GM23248 (cell line): ENCODE measurements at places on chromosomes 6 and 20. TPM values are rescaled to one million over a fixed set of nuclear protein-coding genes. Genes with fewer than 3 reads are reported as not detected.

DNA sequence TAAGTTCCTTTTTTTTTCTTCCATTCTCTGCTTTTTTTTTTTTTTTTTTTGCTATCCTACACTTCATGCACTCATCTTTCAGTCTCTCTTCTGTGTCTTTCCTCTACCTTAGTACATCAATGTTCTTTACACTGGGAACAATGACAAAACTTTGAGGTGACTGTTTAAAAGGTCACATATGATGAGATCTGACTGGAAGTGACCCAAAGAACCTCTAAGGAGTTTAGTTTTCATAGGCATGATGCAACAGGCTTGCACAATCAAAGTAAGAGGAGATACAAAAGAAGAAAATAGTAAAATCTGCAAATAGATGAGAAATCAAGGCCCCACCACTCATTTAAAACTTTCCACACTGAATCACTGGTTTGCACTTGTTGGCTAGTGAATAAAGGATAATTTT is 840.8 kb downstream of the TBC1D32 start:
- DNase-seq = no peak

GRCh38 chr20:53579581-53580375 is 13.9 kb downstream of the ZNF217 start:
- DNase-seq = peak; percentile 85

- DNase-seq = peak; percentile 41
These were observed 82.4 kb upstream of the TCF21 start for GRCh38 chr6:133806382-133807140.

GRCh38 chr20:56778765-56779195 is 149.7 kb downstream of the TFAP2C start:
- no peak for DNase-seq

GRCh38 chr6:24865161-24865560 is 66.4 kb upstream of the ARMH2 start:
- no peak for DNase-seq

GRCh38 chr6:41336824-41337223 is 1.4 kb downstream of the NCR2 start:
- no peak for DNase-seq

DNA sequence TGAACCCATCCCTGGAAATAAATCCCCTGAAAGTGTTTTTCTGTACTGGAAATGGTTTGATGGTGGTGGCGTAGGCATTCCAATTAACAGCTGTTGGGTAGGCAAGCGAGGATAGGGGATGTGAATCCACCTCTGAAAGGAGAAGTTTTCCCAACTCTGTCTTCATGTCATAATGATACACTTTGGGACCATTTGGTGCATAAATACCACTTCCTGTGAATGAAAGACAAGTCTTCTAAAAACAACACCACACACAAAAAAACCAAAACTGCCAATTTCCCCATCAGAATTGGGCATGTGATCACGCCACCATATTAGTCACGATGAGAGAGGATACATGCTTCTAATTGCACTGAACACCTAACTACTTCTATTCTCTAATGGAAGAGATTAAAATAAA is 6.4 kb downstream of the VNN2 start:
- DNase-seq = no peak

- no peak for DNase-seq
These were observed 360.6 kb upstream of the MAP3K7 start for GRCh38 chr6:90947184-90948064.

DNA sequence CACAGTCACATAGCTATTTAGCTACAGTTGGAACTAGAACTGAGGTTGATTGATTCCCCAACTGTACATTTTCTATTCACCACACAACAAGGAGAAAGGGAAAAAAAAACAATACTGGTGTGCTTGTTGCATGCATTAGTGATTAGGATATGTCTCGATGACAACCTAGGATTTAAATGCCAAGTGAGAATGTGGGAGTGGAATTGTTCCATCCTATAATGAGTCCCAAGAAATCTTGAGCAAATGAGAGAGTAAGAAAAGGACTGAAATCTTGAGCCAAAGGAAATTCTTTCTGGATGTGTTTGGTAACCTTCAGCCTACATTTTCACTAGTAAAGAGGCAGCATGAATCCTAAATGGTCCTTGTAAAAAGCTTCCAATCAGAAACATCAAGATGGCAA is 232.7 kb downstream of the HIVEP2 start:
- peak; percentile 22 for DNase-seq

- DNase-seq = peak; percentile 19
These were observed 169.9 kb downstream of the QRSL1 start for GRCh38 chr6:106799031-106799894.

DNA sequence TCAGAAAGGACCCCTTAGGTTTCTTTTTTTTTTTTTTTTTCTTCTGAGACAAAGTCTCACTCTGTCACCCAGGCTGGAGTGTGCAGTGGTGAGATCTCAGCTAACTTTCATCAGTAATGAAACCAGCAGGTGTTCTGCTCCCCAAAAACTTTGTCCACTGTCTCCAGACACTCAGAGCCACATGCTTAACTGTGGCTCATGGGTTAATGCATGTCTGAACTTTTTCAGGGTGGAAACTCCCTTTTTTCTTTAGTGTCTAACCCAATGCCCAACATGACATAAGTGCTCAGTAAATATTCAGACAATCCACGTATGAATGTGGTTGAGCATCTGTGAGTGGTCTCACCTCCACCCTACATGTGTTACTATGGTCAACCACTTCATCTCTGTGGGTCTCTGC is 45.4 kb downstream of the MYB start:
- no peak for DNase-seq

- DNase-seq = peak; percentile 65
These were observed 40.0 kb downstream of the NOL4L start for GRCh38 chr20:32544893-32545840.

GRCh38 chr6:152821525-152821924 is 70.9 kb downstream of the VIP start:
- peak; percentile 0 for DNase-seq

DNA sequence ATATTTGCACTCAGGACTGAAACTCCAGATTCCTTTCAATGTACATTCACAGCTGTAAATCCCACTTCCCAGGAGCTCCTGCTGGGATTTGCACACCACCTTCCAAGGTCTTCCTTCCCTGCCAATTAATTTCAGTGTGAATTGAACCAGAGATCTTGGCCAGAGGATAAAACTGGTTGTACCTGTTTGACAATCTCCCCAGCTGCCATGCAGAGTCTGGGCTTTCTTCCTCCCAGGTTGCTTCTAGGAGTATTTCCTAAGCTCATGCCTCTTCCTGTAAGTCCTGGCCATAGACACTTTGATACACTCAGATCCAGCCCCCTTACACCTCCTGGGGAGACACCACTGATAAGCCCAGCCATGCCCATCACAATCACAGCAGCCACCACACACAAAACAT is 15.6 kb downstream of the MAFB start:
- no peak for DNase-seq

- no peak for DNase-seq
These were observed 37.5 kb upstream of the KLHL31 start for GRCh38 chr6:53703047-53703446.

DNA sequence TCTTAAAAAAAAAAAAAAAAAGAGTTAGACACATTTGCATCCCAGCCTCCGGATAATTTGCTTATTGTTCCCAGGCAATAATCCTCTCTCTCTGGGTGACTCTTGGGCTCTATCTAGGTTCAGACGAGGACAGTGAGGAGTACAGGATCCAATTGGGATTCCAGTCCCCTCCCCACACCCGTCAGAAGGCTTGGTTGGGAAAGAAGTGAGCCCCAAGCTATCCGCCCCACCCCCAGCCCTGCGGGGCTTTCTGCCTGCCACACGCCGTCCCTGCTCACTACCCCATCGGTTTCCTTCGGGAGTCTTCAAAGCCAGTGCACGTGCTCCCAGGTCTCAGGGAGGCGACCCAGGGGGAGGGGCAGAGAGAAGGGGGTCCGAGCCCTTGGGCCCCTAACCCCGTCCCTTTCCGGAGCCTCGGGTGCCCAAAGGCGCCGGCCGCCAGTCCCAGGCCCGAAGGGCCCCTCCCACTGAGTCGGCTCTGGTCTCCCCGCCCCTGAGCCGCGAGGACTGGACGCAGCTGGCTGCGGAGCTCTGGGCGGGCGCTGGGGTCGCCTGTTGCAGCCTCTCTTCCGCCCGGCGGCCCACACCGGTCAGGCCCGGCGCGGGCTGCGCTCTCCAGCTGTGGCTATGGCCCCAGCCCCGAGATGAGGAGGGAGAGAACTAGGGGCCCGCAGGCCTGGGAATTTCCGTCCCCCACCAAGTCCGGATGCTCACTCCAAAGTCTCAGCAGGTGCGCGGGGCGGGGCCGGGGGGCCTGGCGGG is 2.5 kb downstream of the MYMX start:
- peak; percentile 73 for DNase-seq

DNA sequence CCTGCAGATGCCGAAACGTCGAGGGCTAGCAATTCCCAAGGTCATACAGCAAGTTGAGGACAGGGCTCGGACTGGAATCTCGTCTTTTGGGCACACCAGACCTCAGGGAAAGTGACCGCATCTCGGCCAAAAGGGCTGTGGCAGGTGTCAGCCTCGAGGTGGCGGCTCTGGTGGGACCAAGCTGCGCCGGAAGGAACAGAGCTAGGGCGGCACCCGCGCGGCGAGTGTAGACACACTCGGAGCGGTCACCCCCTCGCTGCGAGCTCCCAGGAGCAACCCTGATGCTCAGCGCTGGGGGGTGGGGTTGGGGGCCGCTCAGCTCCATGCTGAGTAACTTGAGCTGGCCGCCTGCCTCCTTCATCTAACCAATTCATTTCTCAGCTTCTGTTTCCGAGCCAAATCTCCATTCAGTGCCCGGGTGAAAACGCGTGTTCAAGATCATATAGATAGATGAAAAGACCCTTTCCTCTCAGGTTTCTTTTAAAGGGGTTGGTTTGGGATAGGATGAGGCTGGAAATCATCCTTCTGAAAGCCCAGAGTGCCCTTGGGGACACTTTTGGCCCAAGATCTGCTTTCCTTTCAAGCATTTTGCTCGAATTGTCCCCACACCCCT is 2.2 kb upstream of the TUBB2B start:
- peak; percentile 16 for DNase-seq

DNA sequence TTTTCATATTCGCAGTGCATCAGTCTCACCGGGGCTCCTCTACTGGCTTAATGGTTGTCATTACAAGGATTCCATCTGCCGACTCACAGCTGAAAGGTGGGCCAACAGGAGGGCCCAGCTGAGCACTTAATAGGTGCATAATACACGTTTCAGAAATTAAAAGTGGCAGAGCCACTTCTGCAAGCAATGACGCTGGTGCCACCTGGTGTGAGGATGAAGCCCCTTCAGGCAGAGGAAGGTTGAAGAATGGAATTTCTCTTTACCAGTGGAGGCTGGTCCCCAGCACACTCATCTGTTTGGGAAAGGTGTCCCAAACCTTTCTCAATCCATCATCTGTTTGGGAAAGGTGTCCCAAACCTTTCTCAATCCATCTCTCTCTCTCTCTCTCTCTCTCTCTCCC is 8.2 kb upstream of the STMND1 start:
- peak; percentile 34 for DNase-seq

- DNase-seq = no peak
These were observed 42.7 kb downstream of the TRPC4AP start for GRCh38 chr20:35049776-35050352.

DNA sequence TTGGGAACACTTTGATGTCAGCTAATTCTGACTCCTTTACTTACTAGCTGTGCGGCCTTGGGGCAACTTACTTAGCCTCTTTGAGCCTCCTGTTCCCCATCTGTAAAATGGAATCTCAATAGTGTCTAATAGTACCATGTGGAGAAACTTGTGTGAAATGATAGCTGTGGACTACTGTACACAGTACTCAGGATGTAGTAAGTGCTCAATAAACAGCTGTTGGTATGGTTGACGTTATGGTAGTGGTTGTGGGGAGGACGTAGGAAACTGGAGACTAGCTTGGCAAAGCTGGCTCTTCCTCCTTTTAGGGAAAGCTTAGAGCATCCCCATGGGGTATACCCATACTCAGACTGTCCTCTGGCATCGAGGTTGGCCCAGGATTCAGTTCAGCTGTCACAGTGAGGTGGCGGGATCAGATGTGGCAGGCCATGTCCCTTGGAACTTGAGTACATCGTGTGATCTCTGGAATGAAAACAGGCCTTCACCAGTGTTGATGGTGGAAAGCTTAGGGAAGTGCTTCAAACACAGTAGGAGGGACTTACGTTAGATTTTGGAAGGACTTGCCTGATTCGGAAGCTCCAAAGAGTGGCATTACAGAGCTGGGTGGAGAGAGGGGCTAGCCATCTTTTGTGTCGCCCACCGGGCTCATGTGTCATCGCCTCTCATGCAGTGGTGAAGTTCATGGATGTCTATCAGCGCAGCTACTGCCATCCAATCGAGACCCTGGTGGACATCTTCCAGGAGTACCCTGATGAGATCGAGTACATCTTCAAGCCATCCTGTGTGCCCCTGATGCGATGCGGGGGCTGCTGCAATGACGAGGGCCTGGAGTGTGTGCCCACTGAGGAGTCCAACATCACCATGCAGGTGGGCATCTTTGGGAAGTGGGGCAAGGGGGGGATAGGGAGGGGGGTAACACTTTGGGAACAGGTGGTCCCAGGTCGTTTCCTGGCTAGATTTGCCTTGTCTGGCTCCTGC is 7.1 kb downstream of the VEGFA start:
- no peak for DNase-seq

Gene C20orf144
- 0.63 TPM in 1 of 2 replicates, not detected in the other for total RNA-seq

Gene TUBB1
- not detected in 2 replicates for total RNA-seq

Gene TGM3
- total RNA-seq = 0.11 TPM in 1 of 2 replicates, not detected in the other

Gene TP53TG5
- not detected in 2 replicates for total RNA-seq

Gene FLRT3
- 2.3 and 2.4 TPM in 2 replicates for total RNA-seq

Gene RNF182
- total RNA-seq = 2.3 and 2.7 TPM in 2 replicates

Gene PSMF1
- total RNA-seq = 68.7 and 160 TPM in 2 replicates
